LHCN-M2 (cell line): ENCODE measurements at places on chromosomes 7 and 10. TPM values are rescaled to one million over a fixed set of nuclear protein-coding genes. Genes with fewer than 3 reads are reported as not detected.

PNLIPRP3 gene
- total RNA-seq: 0.06 TPM in 1 of 2 replicates, not detected in the other

FFAR4 gene
- not detected in 2 replicates for total RNA-seq

- no peak for DNase-seq
These were observed 1214.9 kb downstream of the XPNPEP1 start for GRCh38 chr10:108708363-108708762.

DNA sequence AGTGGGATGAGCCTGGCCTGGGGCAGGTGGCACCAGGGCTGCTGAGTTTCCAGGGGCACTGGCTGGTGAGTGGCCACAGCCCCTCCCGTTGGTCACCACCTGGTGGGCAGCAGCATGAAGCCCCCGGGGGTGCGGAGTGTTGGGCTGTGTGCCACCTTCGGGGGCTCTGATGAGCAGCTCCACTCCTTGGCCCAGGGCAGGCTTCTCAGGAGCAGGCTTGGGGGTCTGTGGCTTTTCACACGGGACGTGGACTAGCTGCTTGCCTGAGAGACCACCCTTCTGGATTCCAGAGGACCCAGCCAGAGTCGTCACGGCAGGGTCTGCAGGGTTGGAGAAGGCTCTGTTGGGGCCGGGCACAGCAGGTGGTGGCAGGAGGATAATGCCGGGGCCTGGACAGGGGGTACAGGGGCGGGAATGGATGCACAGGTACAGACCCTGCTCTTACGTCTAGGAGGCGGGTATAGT lies 193.1 kb downstream of the ADARB2 start:
- no peak for DNase-seq

RAMP3 gene
- total RNA-seq: not detected in 2 replicates

MYOZ1 gene
- not detected in 2 replicates for total RNA-seq

DNA sequence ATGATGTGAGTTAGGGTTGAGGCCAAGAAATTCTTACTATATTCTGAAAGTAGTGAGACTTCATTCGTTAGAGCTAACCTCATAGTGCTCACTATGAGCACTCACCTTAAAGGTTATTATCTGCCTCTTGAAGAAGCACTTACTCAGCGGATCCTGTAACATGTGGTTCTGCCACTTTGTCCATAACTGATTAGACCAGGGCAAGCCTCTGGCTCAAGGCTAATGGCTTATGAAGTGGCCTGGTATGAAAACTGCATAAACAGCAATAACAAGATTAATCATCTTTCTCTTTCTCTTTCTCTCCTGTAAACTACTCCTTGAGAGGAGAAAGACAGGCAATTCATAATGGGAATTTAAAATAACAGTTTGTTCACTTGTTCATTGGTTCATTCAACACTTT lies 82.8 kb downstream of the MAPK8 start:
- DNase-seq: no peak

GRCh38 chr7:63008366-63008765 lies 990.3 kb upstream of the ZNF722 start:
- DNase-seq: no peak

KAT6B gene
- total RNA-seq: 9.6 and 11.3 TPM in 2 replicates

DNA sequence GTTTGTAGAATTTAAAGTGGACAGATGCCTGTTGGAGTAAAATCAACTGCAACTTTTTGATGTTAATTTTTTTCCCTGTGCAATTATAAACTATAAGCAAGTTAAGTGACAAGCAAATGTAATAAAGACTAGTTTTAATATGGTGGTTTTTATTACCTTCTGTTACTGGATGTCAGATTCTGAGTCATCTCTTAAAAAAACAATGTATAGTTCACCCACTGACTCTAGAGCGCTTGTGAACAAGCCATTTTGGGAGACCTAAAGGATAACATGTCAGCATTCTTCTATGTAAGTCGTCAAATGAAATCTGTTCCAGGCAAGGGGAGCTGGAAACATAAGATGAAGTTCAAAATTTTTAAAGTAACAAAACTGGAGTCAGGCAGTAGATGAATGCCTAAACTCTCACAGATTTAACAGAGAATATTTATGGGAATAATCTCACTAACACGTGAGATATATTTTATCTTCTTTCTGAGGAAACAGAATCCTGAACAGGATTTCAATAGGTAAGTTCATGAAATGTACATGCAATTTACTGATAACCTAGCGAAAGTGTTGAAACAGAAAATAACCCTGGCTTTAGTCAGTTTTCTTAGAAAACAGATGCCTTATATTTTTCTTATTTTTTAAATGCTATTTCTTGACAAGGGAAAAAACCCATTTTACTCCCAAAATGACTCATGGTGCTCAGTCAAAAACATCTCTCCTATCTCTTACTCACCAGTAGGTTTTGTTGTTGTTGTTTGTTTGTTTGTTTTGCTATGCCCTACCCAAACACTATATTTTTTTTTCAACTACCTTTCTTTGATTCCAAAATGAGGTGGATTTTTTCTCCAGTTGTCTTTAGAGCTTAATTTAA lies 91.7 kb downstream of the SLC39A12 start:
- DNase-seq: no peak

ITPRIP gene
- total RNA-seq: 20.0 and 26.6 TPM in 2 replicates

CCAR1 gene
- total RNA-seq: 47.3 and 60.3 TPM in 2 replicates

- DNase-seq: peak; percentile 69
These were observed 3.4 kb upstream of the ARHGAP22 start for GRCh38 chr10:48608279-48608681.

EN2 gene
- 0.19 and 0.69 TPM in 2 replicates for total RNA-seq

CARD11 gene
- not detected in 2 replicates for total RNA-seq

HPSE2 gene
- total RNA-seq: not detected in 2 replicates

ASB10 gene
- not detected in 2 replicates for total RNA-seq

DNA sequence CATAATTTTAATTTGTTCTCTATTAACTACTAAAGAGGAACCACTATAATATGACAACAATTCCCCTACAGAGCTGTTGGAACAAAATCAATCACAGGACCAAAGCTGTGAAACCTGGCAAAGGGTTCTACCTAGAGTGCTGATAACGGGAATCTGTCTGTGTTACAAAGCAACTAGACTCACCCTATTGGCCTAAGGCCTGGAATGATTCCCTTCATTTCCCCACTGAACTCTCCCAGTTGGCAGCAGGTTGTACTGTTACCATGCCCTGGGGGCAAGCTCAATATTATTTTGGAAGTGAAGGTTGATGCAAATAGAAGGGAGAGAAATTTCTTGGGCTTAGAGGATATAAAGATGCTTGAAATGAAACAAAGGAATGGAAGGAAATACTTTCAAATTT lies 81.8 kb downstream of the SEMA3A start:
- no peak for DNase-seq

FAM241B gene
- not detected in 2 replicates for total RNA-seq

- DNase-seq: no peak
These were observed 227.3 kb downstream of the GFRA1 start for GRCh38 chr10:116045366-116046356.

DNA sequence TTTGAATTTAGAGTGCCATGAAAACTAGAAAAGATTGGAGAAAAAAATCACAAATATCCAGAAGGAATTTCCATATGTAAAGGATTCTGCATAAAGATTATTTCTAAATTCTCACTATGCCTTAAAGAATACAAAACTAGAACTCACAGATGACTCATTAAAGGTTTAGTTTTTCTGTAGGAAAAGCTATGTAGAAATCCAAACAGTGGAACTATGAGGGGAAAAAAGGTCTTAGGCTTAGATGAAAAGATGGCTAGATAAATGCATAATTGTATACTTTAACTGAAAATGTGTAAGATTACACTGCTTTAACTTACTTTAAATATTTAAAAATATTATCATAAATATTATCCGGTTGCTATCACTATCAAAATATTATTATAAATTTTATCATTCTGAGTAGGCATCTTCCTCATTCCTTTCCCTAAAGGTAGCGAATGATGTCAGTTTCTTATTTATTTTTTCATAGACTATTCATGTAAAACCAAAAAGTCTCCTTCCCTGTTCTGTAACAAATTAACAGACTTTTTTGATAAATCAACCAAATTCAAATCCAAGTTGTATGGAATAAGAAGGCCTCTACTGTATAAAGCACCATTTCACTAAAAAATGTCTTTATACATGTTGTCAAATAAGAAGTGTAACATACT lies 69.1 kb upstream of the COMTD1 start:
- DNase-seq: no peak

- DNase-seq: no peak
These were observed 89.5 kb upstream of the PAX2 start for GRCh38 chr10:100655760-100656421.

- DNase-seq: no peak
These were observed 11.2 kb upstream of the SLC13A1 start for GRCh38 chr7:123210986-123211385.

GRCh38 chr10:26951650-26952049 lies 90.9 kb upstream of the ABI1 start:
- no peak for DNase-seq

EMX2 gene
- not detected in 2 replicates for total RNA-seq

DNA sequence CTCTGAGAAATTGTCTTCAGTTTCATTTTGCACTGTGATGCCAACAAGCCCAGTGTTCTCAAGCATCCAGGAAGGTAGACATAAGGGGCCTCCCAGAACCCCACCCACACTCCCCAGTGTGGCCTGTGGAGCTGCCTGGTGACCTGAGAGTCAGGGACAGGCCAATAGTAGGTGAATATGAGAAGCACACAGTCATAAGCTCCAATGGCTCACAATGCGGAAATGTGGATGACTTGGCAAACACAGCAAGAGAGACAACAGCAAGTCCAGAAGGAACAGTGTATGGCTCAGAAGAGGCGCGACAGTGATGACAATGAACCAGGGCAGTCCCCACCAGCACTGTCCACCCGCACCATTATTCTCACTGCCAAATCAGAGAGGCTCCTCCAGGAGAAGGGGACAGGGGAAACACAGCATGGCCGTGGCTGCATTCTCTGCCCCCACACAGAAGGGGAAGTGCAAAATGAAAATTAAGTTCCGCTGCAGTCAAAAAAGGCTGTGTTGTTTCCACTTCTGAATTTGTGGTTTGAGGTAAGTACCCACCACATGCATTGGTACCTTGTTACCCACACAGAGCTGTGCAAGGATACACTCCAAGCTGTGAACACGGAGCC lies 419.8 kb downstream of the GRID1 start:
- DNase-seq: no peak

CHRM2 gene
- 0.06 TPM in 1 of 2 replicates, not detected in the other for total RNA-seq

DNA sequence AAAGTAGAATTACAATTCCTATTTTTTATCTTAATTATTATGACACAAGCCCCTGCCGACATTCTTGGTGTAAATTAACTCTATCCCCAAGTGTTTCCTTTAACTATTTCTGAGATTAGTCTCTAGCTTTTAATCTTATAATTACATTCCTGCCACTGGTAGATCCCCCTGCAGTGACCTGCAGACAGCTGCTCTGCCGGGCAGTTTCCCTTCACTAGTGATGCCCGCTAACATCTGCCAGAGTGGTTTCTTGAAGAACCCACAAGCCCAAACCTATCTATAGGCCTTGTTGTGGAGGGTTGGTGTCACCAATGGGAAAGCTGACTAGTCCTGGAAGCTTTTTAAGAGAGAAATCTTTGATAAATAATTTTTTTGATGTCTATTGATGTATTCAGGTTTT lies 50.0 kb downstream of the ADAM22 start:
- peak; percentile 3 for DNase-seq

CABCOCO1 gene
- total RNA-seq: 0.40 TPM in 1 of 2 replicates, not detected in the other

ADCY1 gene
- 0.26 and 0.52 TPM in 2 replicates for total RNA-seq

GRCh38 chr10:70352401-70353097 lies 29.9 kb downstream of the LRRC20 start:
- DNase-seq: no peak

- no peak for DNase-seq
These were observed 4.0 kb downstream of the PDGFA start for GRCh38 chr7:515628-516027.

DNA sequence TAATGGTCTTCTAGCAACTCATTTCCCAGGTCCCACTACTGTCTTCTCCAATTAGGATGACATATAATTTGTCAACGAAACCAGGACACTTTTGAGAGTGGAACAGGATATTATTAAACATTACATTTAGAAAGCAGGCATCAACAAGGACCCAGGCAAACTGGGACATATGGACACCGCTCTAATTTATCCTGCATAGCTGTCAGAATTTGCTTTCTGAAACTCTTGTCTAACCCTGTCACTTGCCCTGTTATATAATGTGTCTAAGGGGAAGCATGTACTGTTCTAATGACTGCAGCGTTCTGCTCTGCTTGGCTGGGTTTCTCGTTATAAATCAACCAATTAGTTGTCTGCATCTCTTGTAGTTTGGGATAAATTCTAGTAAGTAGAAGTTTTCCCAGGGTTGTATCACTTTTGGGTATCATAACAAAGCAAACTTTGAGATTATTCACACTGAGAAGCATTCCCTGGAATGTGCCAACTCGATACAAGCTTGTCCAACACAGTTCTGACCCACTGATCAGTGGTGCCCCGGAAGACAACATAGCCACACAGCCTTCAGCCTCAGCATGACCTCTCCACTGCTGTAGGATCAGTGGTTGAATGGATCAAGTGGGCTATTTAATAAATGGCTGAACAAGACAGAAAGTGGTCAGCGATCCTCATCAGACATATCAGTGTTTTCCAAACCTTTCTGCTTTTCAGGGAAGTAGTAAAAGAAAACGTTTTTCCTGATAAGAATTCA lies 228.1 kb downstream of the KIF20B start:
- DNase-seq: no peak

LIPN gene
- total RNA-seq: not detected in 2 replicates

GRCh38 chr10:124621637-124622036 lies 122.5 kb downstream of the FAM53B start:
- DNase-seq: no peak

DNA sequence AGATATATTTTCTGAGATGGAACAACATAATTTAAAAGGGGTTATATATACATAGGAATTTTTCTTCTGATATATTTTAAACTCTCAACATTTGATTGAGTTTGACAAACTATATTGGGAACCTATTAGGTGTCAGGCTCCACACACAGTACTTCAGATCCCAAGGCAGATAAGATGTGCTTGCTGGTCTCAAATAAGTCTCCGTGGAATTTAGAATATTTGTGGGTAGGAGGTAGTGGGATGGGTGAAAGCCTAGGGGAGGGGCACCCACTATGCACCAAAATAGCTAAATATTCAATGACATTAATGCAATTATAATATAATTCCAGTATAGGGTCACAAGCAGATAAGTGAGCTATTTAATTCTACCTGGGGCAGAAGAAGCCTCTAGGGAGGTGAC lies 81.5 kb downstream of the ARL4A start:
- no peak for DNase-seq

DNA sequence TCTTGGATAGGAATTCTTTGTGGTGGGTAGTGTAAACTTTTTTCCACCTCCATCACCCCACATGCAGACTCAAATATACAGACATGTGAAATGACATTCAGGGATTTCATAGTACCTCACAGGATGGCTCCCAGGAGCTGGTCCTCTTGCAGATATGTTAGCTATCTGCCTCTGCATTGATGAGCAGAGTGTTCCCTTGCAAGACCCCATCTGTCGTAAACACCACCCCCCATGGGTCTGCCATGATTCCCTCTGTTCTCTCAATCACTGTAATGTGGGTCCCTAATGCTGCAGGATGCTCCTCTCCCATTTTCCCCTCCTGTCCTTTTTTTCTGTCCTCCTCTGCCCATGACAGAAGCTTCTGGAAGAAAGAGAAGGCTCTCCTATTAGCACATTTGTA lies 391.2 kb upstream of the PODXL start:
- no peak for DNase-seq

NEBL gene
- 0.11 and 0.13 TPM in 2 replicates for total RNA-seq
